ENCODE measurements at places on chromosomes 1 and 21. TPM values are rescaled to one million over a fixed set of nuclear protein-coding genes. Genes with fewer than 3 reads are reported as not detected.
A peak's percentile ranks its signal among the peaks of the same experiment; 100 is the strongest.

- peaks cover 1% of the 10 kb centered on the region for H3K36me3 ChIP-seq
- no peaks in the 10 kb centered on the region for H3K27me3 ChIP-seq
- peaks cover 11% of the 10 kb centered on the region for H3K4me1 ChIP-seq
- H3K27ac ChIP-seq: peak overlapping the region; percentile 65
- H3K4me3 ChIP-seq: no peak overlapping the region
- DNase-seq: no peak
Observed at GRCh38 chr1:10360045-10360444, 38.8 kb upstream of the PGD start.

DNA sequence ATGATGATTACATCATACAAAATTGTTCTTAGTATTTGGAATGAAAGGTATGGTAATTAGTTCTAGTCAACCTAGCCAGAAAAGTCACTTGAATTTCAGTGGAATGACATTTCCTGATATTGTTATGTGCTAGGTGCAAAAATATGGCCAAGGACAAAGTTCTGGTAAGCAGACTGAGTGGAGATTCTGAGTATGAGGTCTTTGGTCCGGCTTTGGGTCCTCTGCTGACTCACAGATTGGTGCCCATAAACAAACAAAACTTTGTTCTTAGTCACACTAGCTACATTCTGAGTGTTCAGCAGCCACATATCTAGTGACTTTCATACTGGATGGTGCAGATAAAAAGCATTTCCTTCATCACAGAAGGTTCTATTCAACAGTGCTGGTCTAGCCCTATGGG is 206.1 kb downstream of the ZNF648 start:
- no peaks in the 10 kb centered on the region for H3K36me3 ChIP-seq
- H3K27ac ChIP-seq: no peak overlapping the region
- H3K4me3 ChIP-seq: no peak overlapping the region

- H3K27me3 ChIP-seq: peaks cover 5% of the 10 kb centered on the region
- H3K27ac ChIP-seq: no peak overlapping the region
- peaks cover 7% of the 10 kb centered on the region for H3K36me3 ChIP-seq
- peak overlapping the region; percentile 38 for H3K4me3 ChIP-seq
- no peak for DNase-seq
Observed at GRCh38 chr21:36129219-36129618, 5.7 kb upstream of the CBR3 start.

GRCh38 chr1:15559189-15559810 is 25.6 kb downstream of the AGMAT start:
- peaks cover 14% of the 10 kb centered on the region for H3K36me3 ChIP-seq
- no peak for DNase-seq
- H3K4me1 ChIP-seq: no peaks in the 10 kb centered on the region
- no peak overlapping the region for H3K27ac ChIP-seq

DNA sequence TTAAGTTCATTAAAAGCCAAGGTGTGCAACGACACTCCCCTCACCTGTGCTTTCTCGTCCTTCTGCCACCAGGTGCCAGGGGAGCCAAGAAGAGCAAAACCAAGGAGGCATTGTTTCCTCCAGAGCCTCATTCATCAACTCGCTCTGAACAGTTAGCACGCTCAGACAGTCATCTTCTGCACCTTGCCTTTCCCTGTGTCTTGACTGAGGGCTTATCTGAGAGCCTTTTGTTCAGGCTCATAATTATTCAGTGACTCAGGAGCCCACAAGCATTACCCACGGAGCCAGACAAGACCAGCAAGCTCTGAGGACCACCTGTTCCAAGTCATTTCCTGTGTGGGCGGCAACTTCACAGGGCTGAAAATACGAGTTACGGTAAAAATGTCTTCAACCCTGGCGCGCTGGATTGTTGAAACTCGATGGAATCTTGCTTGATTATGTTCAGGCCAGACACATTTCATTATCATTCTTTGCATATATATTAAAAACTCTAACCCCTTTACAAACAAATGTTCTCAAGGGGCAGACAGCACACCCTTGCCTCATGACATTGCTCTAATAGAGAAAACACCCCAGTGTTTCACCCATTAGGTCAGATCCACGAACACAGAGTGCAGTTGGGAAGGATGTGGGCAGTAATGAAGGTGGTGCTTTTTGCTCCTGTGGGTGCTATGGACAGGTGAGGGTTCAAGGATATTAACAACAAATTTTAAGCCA is 89.7 kb upstream of the RUNX1 start:
- no peak overlapping the region for H3K4me3 ChIP-seq
- DNase-seq: peak; percentile 71

DNA sequence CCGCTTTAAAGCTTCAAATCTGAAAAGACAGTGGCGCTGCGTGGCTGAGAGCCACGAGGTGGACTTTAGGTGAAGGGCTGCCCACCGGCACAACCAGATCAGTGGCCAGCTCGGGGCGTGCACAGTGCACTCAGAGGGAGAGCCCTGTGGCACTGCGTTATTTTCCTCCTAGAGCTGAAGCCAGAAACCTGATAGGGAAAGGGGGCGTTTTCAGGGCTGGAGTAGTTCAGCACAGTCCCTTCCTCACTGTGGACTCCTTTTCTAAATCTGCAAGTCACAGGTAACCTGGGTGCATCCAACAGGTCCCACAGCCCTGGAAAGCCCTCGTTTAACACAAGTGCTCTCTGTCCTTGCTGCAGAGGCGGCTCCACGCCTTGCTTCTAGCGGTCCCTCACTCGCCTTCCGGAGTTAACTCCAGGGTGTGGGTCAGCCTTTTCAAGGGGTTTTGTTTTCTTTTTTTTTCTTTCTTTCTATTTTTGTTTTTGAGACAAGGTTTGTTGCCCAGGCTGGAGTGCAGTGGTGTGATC is 81.2 kb downstream of the GALNT2 start:
- no peak overlapping the region for H3K4me3 ChIP-seq
- H3K36me3 ChIP-seq: no peaks in the 10 kb centered on the region
- DNase-seq: no peak
- H3K27me3 ChIP-seq: no peaks in the 10 kb centered on the region

- H3K27me3 ChIP-seq: no peaks in the 10 kb centered on the region
- no peak for DNase-seq
- peaks cover 11% of the 10 kb centered on the region for H3K36me3 ChIP-seq
- no peak overlapping the region for H3K4me3 ChIP-seq
Observed at GRCh38 chr1:91781371-91781825, 104.6 kb downstream of the TGFBR3 start.

DNA sequence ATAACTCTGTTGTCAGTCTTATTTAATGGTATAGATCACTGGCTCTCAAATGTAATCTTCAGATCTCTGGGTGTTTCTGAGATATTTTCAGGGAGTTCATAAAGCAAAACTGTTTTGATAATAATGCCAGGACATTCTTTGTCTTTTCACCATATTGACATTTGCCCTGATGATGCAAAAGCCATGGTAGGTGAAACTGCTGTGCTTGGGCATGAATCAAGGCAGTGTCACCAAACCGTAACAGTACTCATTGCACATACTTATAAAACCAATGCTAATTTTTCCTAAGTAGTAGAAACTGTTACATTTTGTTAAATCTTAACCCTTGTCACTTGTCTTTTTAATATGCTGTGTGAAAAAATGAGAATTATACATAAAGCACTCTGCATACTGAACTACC is 76.0 kb downstream of the RPS6KC1 start:
- no peaks in the 10 kb centered on the region for H3K4me1 ChIP-seq
- H3K4me3 ChIP-seq: no peak overlapping the region
- H3K36me3 ChIP-seq: peaks cover 3% of the 10 kb centered on the region
- H3K27me3 ChIP-seq: no peaks in the 10 kb centered on the region

DNA sequence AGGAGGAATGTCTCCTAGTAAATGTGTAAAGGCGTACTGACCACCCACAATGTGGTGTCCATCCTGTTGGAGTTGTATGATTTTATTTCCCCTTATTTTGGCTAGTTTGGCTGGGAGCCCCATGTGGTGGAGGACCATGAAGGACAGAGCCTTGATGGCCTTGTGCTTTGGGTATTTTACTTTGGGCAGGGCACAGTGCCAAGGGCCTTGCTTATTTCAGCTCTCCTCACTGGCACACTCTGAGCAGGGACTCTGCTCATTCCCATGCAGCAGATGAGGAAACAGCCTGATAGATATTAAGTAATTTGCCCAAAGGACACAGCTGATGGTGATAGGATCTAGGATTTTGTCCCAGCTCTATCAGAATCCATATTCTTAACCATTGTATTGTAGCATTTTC is 50.2 kb downstream of the SMYD2 start:
- no peak overlapping the region for H3K27ac ChIP-seq
- H3K4me1 ChIP-seq: peaks cover 9% of the 10 kb centered on the region
- no peaks in the 10 kb centered on the region for H3K27me3 ChIP-seq
- H3K4me3 ChIP-seq: no peak overlapping the region
- H3K36me3 ChIP-seq: no peaks in the 10 kb centered on the region

- H3K27me3 ChIP-seq: no peaks in the 10 kb centered on the region
- H3K27ac ChIP-seq: no peak overlapping the region
- no peak overlapping the region for H3K4me3 ChIP-seq
- no peaks in the 10 kb centered on the region for H3K36me3 ChIP-seq
Observed at GRCh38 chr1:214022810-214023425, 35.1 kb downstream of the PROX1 start.

Gene RIMS3
- 2.1 TPM for total RNA-seq

Gene AMY1C
- total RNA-seq: not detected

Gene CLCA4
- not detected for total RNA-seq

Gene AGT
- not detected for total RNA-seq

Measured in activated CD8-positive, alpha-beta memory T cell treated with anti-CD3 and anti-CD28 coated beads, Interleukin-2, amount 10 ng/mL, durations not matched to agents 7 days and 5 days (primary cell).